ENCODE measurements at places on chromosomes 7 and 10.

DNA sequence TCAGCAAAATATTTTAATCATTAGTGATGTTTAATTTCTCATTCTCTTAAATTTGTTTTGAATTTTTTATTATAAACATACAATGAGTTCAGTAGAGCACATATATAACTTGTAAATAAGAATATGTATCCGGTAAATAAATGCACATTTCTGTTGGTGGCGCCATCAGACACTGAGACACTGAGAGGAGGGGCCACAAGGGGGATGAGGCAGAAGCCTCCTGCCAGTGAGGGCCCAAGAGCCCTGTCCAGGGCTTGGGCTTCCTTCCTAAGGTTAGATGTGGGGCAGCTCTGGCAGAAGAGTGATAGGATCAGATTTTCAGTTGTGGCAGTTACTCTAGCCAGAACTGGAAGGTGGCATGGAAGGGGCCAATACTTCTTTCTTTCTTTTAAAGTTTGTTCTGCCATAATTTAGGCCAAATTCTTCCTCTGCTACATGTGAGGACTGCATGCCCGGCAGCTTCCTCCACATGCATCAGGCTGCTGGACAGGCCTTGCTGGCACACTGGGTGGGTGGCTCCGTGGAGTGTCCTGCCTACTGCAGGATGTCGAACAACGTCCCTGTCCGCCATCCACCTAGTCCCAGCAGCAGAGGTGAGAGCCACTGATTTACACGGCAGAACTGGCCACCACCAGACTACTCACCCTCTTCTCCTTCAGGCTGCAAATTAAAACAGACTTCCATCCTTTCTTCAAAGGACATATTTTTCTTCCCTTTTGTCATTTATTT is 13.2 kb downstream of the PTPRN2 start:
- DNase-seq, result no peak

DNA sequence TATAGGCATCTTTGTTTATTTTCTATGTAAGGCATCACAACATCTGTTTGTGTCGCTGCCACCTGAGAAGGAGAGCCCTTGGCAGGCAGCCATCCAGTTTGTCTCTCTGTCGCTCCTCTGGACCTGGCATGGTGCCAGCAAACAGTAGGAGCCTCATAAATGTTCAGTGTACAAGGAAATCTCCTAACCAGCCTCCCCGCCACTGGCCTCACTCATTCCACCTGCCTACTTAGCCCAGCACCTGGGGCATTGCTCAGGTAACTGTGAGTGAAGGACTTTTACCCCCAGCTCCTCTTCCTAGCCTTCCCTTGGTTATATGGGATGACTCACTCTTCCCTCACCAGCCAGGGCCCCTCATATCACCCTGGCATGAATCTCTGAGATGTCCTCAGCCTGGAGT is 61.7 kb upstream of the NPTX2 start:
- DNase-seq, result no peak

DNA sequence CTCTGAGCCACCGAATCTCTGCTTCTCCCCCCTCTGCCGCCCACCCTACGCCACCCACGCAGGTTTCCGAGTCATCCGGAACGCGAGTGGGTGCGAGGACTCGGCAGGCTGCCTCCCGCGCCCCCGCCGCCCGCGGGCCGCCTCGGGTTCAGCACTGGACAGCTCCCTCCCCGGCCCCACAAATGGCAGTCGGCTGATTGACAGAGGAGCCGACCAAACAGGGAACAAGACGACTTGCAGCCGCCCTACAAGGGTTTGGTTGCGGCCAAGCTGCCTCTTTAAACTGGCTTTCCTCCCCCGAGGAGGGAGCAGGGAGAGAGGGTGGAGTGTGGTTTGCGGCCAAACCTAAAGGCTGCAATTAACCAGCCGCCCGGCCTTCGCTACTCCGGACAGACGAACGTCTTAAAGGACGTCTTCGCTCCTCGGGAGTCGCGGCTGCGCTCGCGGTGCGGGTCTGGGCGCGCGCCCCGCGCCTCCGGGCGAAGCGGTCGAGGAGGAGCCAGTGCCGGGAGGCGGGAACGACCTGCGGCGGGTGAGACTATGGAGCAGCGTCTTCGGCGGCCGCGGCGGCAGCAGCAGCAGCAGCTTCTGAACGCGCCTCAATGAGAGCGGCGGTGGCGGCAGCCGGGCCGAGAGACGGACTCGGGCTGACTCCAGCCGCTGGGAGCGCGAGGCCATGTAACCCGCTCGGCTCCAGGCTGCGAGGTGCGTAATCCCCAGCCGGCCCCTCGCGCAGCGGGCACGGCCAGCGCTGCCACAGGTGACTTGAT is at the start of gene GPR158:
TSS of gene GPR158 (plus strand) at position 541 of the 770 bp plus-strand sequence. CDS start 420 bp downstream, outside the sequence.
- DNase-seq, result no peak

GRCh38 chr7:154473360-154473759 is 421.2 kb downstream of the DPP6 start:
- no peak for DNase-seq

GRCh38 chr7:82323806-82324205 is 119.8 kb downstream of the CACNA2D1 start:
- DNase-seq, result no peak

GRCh38 chr7:128446306-128446705 is 9.4 kb upstream of the HILPDA start:
- DNase-seq, result no peak

DNA sequence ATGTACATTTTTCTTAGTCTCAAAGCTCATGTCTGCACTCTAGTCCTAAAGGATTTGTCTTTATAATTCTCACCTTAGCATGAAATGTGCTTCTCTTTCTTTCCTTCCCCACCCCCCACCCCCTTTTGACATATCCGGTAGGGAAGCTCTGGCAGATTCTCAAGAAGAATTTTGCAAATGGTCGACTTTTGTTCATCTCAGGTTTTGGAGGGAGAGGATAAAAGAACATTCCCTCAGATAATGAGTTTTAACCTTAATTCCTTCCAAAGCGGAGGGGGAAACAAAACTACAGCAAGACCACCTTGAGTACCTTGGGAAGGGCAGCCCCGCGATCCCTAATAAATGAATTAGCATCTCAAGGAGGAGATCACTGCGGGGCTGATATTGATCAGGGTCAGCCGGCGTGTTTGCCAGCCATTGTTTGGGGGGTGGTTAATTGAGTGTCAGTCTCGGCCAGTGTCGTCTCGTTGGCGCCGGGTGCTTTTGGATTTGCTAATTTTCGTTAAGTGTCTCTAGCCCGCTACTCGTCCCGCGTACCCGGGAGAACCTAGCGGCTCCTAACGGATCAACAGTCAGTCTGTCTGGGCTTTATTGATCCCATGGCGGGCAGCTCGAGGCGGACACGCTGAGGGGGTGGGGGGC is 874 bp upstream of the BAMBI start:
- DNase-seq, result no peak

DNA sequence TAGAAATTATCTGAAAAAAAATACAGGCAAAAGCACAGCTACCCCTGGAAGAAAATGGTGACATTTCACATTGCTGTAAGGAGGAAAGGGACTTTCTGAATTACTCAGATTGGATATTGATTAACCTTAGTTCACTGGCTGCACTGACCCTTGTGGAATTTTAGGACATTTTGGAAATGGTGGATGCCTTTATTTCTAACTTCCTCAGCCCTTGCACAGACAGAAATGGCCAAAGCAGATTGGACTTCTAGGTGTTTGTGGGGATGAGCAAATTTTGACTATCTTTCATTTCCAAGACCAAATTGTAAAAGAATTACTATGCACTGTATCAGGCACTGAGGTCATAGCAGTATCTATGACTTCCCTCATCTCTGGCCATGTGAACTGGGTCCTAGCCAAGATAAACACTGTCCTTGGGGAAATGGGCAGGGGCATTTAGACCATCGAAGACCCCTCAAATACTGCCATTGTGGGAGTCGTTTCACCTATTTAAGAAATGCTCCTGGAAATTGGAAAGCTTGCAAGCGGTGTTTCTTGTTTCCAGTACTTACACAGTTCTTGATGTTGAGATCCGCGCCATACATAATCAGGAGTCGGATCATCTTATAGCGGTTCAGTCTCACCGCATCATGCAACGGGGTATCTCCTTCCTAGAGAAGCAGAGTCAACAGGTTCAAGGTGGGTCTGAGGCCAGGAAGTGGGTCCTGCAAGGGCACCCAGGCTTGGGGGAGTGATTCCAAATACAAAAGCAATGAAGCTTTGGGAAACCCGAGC is 5.7 kb downstream of the ANKRD1 start:
- DNase-seq, result no peak

DNA sequence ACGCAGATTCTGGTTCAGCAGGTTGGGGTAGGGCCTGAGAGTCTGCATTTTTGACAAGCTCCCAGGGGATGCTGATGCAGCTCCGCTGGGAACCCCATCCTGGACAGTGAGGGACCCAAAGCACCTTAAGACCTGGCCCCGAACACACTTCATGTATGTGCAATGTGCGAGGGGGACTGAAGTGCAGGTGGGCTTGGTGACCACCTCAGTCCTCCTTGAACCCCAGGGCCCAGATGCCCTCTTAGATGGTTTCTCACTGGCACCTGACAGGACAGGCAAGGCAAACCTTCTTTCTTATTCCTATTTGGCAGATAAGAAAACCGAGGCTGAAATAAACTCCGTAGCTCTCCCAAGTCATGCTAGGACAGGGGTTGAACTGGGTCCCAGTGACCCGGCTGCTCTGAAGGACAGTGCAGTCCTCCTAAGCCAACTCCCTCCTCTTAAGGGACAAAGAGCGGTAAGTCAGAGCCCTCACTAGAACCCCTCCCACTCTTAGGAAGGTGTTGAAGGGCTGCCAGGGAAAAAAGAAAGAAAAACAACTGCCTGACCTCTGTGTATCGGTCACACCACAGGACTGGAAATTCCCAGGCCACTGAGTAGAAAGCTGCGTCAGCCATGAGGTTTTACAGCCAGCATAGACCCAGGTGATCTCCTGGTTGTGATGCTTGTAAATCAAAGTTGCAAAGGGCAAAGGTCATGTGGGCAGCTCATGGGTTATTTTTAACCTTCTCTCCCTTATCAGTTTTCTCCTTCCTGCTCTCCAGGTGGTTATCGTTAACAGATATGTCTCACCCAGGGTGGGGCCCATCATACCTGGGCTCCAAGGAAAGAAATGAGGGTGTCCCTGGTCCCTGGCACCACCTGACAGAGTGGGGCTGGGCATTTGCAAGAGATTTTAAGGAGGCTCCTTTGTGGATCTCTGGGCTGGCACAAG is 90.9 kb upstream of the SMNDC1 start:
- DNase-seq, result no peak

DNA sequence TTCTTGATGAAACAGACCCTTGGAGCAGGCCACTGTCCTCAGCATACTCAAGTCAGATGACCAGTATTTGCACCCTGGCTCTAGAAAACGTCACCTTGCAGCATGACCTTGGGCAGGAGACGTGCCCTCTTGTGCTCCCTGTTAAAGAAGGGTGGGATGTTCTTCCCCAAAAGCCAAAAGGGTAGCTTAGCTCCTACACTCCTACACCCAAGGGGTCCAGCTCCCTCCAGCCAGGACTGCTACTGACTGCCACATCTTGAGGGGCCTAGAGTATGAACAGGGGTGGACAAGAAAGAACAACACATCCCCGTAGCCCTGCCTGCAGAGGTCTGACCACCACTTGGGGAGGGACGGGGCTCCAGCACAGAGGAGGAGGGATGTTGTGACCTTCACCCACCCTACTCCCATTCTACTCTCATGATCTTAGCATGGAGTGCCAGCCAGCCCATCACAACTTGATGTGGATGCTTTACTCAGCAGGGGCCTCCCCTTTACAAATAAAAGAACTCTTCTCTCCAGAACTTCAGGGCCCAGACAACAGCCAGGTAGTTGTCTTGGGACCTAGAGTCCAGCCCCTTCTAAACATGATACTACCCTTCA is 165.3 kb upstream of the ZMIZ1 start:
- no peak for DNase-seq

- DNase-seq, result no peak
These were observed 35.2 kb downstream of the MICALL2 start for GRCh38 chr7:1424041-1424440.

DNA sequence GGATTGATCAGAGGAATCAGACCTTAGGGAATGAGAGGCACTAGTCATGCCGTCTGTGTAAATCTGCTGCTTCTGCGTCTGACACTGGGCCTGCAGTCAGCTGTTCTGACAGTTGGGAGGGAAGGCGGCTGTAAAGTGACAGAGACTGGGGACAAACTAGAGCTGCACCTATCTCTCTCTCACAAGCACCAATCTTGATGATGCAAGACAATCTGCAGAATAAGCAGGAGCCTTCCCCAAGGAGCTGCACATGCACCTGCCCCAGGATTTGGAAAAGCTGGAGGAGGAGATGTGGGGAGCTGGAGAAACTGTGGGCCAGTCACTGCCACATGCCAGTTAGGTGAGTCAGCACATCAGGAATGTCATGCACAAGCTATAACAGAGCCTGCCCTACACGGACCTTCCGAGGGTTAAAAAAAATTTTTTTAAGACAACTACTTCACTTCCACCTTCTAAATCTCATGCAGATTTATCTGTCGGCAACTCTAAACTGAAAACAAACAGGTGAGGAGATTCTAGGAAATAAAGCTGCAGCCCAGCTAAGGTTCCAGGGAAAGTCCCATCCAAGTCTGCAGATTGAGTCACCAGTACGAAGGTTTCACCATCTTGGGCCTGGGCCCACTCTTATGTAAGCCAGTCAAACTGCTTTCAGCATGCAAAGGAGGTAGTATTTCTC is 39.2 kb downstream of the ENO4 start:
- no peak for DNase-seq

GRCh38 chr7:121853307-121853706 is 19.7 kb upstream of the PTPRZ1 start:
- DNase-seq, result no peak

GRCh38 chr7:40498924-40499510 is 364.2 kb downstream of the SUGCT start:
- DNase-seq, result no peak

- DNase-seq, result no peak
These were observed 138.9 kb downstream of the ADK start for GRCh38 chr10:74289951-74290350.

DNA sequence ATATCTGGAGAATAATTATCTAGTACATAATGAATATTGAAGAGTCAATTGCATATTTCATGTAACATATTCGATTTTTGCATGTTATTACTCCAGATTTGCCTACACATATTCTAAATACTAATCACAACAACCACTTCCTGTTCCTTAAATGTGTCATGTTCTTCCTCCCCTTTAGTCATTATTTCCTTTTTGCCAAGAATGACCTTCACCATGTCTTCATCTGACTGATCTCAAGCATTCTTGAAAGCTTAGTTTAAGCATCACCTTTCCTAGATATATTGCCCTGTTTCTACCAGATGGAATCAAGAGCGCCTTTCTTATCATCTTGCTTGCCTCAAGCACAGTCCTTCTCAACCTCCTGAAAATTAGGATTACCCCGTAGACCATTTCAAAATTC is 23.5 kb upstream of the MEOX2 start:
- no peak for DNase-seq

Data from SIG-M5 (cell line).